Right ventricle myocardium superior (tissue), 1 donor: ENCODE measurements at places on chromosomes 1 and 21.

- DNase-seq, result no peak
These were observed 18.0 kb upstream of the ST3GAL3 start for GRCh38 chr1:43689289-43689688.

DNA sequence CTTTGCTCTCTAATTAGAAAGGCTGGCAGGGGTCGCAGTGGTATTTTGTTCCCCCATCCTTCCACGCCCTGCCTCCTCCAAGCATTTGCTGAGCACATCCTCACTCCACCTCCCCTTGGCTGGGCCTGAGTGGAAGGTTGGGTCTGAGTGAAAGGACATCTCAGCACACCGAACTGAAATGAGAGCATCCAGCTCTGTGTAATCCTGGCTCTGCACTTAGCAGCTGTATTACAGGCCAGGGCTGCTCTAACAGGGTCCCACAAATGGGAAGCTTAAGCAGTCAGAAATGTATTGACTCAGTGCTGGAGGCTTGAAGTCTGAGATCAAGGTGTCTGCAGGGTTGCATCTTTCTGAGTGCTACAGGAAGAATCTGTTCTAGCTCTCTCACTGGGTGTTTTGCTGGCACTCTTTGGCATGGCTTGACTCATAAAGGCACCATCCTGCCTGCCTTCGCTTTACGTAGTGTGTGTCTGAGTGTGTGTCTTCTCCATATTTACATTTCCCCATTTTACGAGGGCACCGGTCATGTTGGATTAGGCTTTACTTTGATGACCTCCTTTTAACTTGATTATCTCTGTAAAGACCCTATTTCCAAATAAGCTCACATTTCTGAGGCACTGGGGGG lies 48.5 kb upstream of the IGSF21 start:
- no peak for DNase-seq

- no peak for DNase-seq
These were observed 32.0 kb upstream of the IL10 start for GRCh38 chr1:206804156-206804737.

GRCh38 chr1:9442278-9442846 lies 96.9 kb upstream of the SLC25A33 start:
- no peak for DNase-seq

- DNase-seq, result no peak
These were observed 5.5 kb downstream of the TNFRSF1B start for GRCh38 chr1:12172042-12172851.

DNA sequence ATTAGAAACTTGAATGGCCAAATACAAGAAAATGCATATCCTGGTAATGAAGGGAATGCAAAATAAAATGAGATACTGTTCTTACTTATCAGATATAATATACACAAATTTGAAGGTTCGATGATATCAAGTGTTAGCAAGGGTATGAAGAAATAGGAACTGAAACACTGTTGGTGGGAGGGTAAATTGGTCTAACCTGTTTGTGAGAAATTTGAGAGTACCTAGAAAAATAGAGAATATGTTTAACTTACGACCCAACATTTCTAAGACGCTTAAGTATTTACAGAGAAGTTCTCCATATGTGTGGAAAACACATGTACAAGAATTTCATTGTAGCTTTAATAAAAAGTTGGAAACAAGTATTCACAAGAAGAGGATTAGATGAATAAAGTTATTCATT lies 25.9 kb downstream of the ATG4C start:
- DNase-seq, result no peak

- no peak for DNase-seq
These were observed 2.4 kb downstream of the S100A5 start for GRCh38 chr1:153538315-153538821.

- no peak for DNase-seq
These were observed 2.2 kb upstream of the SSBP3 start for GRCh38 chr1:54408147-54409066.

- no peak for DNase-seq
These were observed 14.7 kb upstream of the NBPF11 start for GRCh38 chr1:148166558-148167492.
